ENCODE measurements at places on chromosomes 16 and 17.

GRCh38 chr16:23584186-23585076 lies 11.7 kb downstream of the NDUFAB1 start:
- no peak for DNase-seq

GRCh38 chr17:75456039-75456416 lies 407 bp upstream of the TMEM94 start:
- DNase-seq: no peak

- peak; percentile 13 for DNase-seq
Observed at GRCh38 chr17:19304209-19304608, 58.3 kb downstream of the B9D1 start.

GRCh38 chr16:85613604-85614337 lies 649 bp downstream of the GSE1 start:
- DNase-seq: peak; percentile 86

DNA sequence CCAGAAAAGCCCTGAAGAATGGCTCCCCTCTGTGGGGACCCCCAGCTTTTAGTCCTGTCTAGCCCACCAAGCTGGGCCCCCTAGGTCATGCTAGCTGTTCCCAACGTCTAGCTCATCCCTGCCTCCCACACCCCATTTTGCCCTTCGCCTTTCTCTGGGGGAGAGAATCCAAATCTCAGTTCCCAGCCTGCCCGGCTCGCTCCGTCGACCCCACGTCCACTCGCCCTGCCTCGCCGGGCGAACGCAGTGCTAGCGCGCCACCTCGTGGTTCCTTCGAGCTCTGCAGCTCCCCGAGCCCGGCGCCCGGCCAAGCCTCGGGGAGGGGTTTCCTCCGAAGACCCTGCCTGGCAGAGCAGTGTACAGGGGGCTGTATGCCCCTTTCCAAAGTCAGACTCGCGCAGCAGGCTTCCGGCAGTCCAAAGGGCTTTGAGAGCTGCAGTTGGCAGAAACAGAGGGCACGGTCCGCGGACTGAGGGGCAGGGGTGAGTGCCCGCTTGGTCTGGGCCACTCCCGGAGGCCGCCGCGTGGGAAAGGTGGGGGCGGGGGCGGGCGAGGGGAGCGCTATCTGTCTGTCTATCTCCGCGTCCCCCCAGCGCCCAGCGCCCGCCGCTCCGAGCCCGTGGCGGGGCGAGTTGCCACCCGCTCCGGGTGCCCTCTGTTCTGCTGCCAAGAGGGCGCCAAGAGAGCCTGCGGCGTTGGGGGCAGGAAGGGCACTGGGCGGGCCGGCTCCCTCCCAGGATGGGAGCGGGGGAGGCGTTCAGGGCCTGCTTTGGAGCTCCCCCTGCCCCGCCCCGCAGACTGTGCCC lies 1.7 kb upstream of the DLX3 start:
- peak; percentile 30 for DNase-seq

GRCh38 chr17:81164371-81165245 lies 699 bp upstream of the PVALEF start:
- DNase-seq: no peak

DNA sequence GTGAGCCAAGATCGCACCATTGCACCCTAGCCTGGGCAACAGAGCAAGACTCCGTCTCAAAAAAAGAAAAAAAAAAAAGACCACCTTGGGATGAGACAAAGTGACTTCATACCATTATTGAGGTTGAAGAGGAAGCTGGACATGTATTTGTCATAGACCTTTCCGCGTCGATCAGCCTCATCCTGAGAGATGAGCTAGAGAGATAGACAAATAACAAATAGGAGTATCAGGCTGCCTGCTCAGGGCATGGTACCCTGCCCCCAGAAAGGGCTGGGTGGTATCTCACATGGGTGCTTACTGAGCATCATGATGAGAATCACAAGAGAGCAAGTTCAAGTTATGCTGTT lies 22.1 kb downstream of the CNTNAP1 start:
- no peak for DNase-seq

- no peak for DNase-seq
Observed at GRCh38 chr17:31535581-31535981, 144.1 kb downstream of the RAB11FIP4 start.

DNA sequence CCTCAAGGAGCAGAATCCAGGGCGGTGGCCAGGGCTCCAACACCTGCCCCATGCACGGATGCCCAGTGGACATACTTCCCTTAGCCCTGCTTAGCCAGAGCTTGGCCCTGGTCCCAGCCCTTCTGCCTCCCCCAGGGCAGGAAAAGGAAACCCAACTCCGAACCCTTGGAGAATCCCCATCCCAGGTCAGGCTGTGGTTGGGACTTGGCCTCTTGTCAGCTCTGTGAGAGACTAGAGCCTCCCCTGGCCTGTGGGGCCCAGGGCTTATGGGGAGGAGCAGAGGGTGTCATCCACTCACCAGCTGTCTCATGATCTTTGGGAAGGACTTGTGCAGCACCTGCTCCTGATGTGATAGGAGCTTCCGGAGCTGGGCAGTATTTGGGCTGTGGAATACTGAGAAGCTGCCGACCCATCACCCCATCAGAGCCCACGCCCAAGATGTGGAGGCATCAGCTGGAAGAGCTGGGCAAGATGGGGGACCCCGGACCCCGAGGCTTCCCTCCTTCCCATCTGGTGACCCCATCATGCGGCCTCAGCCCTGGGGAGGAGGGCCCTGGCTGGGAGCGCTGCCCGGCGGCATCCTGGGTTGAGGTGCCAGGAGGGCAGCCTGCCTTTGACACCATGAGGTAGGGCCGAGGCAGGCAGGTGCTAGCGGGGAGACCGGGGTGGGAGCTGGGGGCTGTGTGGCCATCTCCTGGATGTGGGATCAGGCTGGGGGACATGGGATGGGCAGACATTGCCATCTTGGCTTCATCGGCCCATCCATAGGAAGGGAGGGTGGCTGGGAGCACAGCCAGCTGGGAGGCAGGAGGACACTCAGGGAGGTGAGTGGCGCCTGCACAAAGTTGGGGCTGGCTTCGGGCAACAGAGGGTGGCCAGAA lies 45.1 kb downstream of the TNFRSF13B start:
- DNase-seq: no peak

GRCh38 chr16:54136276-54136625 lies 150.3 kb downstream of the IRX3 start:
- no peak for DNase-seq

DNA sequence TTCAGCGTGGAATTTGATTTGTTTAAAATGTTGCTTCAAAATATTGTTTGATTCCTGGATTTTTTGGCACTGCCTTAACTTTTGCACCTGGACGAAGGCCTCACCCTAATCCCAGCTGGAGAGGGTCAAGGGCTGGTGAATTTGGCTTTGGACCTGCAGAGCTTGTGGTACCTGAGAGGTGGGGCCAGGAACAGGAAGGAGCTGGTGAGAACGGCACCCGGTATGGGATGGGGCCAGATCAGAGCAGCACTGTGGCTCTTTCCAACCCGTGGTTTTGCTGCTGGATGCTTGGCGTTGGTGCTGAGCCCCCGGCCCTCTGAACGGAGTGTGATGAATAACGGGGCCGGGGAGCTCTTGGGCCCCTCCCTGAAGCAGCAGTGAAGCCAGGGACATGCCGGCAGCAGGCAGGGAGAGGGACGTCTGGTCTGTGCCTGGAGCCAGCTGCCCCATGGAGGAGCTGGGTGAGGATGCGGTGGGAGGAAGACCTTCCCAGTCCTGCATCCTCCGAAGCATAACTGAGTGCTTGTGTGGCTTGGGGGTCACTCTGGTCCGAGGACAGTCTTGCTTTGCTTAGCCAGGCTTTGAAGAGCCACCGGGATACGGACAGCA lies 275.4 kb downstream of the SEC14L1 start:
- DNase-seq: no peak

DNA sequence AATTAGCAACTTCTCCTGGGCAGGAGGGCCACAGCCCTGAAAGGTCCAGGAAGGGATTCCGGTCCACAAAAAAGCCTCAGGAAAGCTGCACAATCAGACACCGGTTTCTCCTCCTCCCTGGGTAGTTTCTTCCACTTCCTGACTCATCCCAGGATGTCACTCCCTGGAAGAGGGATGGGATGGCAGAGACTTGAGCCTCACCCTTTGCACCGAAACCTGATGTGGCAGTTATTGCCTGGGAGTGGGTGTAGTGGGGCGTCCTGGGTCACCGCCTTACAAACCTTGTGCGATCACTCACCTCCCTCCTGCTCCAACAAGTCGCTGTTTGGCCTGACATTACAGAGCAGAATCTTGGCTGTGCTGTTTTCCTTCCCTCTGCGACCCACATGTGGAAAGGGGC lies 70.8 kb downstream of the LYRM1 start:
- no peak for DNase-seq

DNA sequence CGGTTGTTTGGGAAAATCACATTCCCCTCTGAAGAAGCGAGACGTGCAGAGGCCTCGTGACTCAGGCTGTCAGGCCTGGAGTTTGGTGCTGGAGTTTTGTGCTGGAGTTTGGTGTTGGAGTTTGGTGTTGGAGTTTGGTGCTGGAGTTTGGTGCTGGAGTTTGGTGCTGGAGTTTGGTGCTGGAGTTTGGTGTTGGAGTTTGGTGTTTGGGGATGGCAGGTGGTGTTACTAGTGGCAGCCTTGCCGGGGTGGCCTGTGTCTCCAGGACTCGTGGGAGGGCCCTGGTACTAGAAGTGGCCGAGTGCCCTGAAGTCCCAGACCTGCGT lies 12.6 kb downstream of the TBC1D24 start:
- no peak for DNase-seq

DNA sequence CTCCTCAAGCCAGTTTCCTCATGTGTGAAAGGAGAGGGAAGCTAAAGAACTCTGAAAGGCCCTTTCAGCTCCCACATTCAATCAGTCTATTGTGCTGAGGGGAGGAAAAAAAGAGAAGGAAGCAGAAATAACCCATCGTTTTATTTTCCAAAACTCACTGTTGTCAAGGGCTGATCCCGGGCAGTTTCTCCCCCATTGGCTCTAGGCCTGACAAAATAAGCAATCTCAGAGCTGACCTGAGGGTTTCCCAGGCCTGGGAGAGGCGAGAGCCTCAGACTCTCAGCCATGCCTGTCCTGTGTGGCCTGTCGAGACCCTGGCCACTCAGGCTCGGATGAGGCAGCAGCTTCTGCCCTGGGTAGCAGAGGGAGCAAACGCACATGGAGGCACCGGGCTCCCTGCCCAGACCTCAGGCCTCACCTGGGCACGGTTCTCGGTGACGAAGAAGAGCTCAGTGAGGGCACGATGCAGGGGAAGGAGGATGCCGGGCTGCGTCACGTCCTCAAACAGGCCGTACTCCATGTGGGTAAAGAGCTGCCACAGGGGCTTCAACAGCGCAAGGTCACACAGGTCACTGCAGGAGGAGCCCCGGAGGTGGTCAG lies 45.0 kb upstream of the ATP2A3 start:
- no peak for DNase-seq

DNA sequence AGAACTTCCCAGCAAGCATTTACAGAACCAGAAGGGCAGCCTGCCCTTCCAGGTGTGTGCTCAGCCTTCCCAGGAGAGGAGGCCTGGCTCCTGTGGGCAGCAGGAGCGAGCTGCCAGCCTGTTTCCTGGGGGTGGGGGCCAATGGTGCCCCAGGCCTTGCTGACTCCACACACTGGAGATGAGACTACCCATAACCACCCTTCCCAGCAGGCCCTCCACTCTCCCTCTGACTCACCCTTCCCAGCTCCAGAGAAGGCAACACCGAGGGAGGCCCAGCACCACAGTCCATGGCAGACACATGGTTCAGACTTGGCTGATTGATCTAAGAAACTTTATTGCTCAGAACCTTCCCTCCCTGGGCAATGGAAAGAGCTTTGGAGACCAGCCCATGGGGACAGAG lies 1.8 kb upstream of the PRSS53 start:
- DNase-seq: no peak

- no peak for DNase-seq
Observed at GRCh38 chr17:65190467-65191097, 53.4 kb downstream of the RGS9 start.

DNA sequence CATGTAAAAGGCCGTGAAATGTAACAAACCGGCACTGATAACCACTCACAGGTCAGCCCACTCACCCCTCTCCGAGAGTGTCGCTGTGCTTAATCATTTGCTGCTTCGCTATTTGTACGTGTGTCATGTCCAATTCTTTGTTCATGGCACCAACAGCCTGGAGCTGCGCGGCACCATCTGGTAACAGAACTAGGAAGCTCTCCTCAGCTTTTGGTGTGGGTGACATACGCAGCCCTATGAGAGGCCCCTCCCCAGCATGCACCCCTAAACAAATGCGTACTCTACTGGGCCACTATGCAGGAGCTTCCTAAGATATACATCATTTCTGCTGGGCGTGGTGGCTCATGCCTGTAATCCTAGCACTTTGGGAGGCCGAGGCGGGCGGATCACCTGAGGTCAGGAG lies 2.3 kb upstream of the PECAM1 start:
- DNase-seq: no peak

DNA sequence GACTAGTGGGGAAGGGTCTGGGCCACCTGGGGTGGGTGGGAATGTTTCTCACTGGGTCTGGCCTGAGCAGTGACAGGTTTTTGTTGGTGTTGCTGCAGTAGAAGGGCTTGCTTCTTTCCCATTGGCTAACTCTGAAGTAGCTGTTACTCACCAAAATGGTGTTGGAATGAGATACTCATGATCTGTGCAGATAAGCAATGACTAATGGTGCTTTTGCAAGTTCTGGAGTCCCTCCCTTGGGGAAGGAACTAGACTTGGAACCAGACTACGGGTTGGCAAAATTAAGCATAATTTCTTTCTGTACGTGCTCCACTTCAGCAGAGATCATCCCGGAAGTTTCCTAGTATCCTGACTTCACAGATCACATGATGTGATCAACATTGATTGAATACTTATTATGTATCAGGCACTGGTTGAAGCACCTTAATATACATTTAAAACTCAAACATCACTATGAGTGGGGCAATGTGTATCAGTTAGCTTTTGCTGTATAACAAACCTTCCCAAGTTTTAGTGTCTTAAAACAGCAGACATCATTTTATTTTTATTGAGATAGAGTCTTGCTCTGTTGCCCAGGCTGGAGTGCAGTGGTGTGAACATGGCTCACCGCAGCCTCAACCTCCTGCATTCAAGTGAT lies 30.1 kb downstream of the CHP2 start:
- DNase-seq: peak; percentile 59

DNA sequence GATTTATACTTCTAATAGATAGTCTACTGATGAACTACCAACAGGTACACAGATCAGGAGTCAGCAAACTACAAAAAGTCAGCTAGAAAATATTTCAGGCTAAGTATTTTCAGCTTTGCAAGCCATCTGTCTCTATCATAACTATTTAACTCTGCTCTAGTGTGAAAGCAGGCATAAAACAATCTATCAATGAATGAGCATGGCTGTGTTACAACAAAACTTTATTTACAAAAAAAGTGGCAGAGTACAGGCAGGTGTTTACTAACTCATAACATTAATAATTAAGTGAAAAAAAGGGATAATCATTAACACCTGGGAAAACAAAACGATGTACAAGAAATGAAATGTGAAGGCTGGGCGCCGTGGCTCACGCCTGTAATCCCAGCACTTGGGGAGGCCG lies 15.8 kb downstream of the MED13 start:
- no peak for DNase-seq
